ENCODE measurements at places on chromosomes 12 and 14.

GRCh38 chr12:44812062-44812461 lies 64.1 kb downstream of the NELL2 start:
- DNase-seq = no peak

DNA sequence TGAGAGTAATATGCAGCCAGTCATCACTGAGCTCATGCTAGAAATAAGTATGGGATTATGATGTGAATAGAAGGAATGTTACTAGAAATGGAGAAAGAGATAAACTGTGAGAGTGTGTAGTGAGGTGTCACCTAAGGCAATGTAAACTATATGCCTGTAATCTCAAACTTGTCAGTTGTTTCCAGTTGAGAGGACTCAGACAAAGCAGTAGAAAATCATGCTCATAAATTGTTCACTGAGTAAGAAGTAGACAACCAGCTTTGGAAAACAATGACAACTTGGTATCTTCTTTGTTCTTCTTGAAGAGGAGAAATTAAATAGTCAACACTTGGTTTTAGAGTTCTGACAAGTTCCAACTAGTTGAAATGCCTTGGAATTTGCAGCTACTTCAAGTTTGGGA lies 148.5 kb upstream of the OR4E1 start:
- no peak for DNase-seq

DNA sequence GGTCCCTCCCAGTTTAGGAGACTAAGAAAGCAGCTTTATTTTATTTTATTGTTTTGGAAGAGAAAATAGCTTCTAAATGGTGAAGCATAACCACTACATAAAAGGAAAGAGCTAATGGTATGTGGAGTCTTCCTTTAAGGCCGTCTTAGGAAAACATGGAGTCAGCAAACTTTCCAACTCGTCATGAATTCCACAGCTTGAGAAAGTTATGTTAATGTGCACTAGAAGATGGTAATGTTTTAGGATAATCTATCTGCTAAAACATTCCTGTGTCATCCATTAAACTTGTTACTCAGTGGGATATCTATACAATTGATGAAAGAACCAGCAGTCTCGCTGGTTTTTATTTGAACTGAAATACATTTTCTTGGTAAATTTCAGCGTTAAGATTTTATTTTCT lies 448.4 kb upstream of the SEL1L start:
- DNase-seq = no peak

GRCh38 chr12:6620137-6620884 lies 13.1 kb upstream of the CHD4 start:
- DNase-seq = no peak

GRCh38 chr12:131892711-131893604 lies 1.5 kb upstream of the ULK1 start:
- no peak for DNase-seq

DNA sequence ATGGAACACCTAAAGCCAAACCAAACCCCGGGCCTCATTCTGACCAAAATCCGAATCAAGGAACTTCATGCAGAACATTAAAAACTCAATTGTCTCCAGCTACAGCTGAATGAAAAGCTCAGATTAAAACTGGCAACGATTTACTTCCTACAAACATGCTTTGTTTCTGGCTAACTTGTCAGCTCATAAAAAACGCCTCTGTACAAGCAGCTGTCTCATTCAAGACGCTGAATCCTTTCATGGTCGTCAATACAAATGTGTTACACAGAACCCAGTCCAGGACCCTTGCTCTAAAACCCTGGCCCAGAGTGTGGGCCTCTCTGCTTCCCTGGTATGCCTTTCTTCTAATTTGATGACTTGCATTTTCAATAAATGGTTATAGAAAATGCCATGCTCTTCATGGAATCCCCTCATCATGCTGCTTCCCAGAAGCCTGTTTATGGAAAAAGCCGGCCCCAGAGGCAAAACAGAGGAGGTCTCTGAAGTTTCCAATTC lies 183.1 kb downstream of the PHLDA1 start:
- DNase-seq = no peak

- DNase-seq = no peak
These were observed 27.0 kb downstream of the BTBD7 start for GRCh38 chr14:93305725-93306418.

- no peak for DNase-seq
These were observed 706.9 kb upstream of the TMEM132C start for GRCh38 chr12:127560041-127560478.

- no peak for DNase-seq
These were observed 1820.8 kb upstream of the FLRT2 start for GRCh38 chr14:83709116-83709515.

- DNase-seq = no peak
These were observed 78.3 kb upstream of the BDKRB2 start for GRCh38 chr14:96126339-96126782.

DNA sequence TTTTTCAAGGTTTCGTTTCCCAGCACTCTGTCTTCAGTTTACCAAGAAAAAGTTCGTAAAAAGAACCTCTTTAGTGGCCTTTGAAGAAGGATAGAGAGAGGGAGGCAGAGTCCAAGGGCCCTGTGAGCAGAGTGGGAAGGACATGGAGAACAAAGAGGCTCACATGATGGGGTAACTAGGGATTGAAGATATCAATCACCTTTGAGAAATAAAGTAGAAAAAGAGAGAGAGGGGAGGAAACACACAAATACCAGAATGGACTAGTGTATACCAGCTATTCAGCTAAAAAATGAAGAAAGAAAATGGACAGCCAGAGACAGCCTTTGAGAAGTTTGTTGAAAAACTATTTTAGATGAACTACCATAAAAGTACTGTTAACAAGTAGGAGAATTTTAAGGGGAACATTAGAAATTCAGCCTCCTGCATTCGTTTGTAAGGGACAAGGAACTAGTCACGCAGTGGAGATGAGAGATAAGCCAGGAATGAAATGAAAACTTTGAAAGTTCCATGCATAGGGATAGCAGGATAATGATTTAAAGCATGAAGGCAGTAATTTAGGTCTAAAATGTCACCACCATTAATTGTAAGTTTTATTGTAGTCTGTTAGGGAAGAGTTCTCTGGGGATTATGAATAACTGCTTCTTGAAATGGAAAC lies 82.1 kb downstream of the SPTSSA start:
- DNase-seq = no peak

DNA sequence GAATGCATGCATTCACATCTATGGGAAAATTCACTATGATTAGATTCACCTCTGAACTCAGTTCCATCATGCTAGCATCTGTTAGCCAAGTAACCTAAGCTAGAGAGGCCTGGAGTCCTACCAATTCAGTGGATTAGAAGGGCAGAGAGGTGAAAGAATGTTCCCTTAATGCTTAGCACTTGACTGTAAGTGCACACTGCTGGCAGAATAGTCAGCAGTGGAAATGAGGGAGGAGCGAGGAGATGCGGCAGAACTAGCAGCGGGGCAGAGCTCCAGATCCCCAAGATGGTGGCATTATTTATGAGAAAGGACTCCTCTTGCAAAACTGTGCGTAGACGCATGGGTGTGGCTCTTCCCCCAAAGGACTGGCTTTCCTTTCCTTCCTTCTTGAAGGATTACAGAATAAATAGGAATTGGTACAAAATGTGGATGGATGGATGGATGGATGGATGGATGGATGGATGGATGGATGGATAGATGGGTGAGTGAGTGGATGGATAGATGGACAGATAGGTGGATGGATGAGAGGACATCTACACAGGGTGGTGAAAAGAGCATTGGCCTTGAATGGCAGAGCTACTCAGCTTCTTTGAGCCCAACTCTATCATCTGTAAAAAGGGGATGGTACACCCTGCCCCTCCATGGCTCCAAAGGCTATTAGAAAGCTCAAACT lies 227.2 kb downstream of the CHST11 start:
- DNase-seq = no peak

- no peak for DNase-seq
These were observed 1016.4 kb downstream of the NRXN3 start for GRCh38 chr14:79186523-79186922.

Measured in Kasumi-1 (cell line).